ENCODE measurements at places on chromosomes 5 and 9. TPM values are rescaled to one million over a fixed set of nuclear protein-coding genes. Genes with fewer than 3 reads are reported as not detected.

The TIMD4 gene
- total RNA-seq, result 0.50 TPM

The TPPP gene
- 2.8 TPM for total RNA-seq

The AGXT2 gene
- total RNA-seq, result not detected

The CTSV gene
- 0.79 TPM for total RNA-seq

The CDKN2B gene
- total RNA-seq, result 2.8 TPM

DNA sequence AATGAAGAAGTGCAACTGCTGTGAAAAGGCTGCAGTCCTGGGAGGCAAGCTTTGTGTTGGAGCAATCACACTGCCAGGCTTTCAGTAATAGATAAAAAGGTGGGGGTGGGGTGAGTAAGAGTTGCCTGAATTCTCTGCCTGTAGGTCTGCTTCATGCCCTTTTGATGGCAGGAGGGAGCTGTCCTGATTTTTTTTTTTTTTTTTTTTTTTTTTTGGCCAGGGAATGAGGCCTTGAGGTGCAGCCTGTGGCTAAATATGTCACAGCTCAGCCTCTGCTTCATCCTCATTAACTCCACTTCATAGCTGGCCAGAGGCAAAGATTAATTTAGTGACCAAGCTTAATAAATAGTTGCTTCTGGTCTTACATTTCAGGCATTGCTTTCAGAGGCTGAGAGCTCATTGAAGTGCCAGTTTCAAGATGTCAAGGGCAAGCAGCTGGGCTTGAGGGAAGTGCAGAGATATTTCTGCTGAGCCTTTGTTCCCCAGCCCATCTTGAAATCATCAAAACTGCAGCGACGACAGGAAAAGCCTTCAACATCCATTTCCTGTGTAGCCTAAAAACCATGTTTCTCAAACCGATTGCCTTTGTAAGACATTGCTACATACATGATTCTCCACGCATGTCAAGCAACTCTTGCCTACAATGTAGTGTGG lies 134.7 kb downstream of the MACIR start:
- no peak for DNase-seq

DNA sequence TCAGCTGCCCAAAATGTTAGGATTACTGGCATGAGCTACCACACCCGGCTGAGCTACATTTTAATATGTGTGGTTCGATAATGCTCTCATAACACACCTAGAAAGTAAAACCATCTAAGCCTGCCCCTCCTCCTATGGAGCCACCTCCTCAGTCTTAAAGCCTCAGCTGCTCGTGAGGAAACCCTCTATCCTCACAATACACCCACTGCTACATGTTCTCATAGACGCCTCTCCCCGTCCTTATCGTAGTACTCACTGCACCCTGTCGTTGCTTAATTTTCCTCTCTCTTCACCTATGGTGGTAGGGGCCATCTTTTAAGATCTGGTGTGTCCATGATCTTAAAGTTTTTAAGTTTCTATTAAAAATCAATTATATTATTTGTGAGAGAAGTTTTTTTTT lies 72.9 kb downstream of the RCL1 start:
- no peak for DNase-seq

DNA sequence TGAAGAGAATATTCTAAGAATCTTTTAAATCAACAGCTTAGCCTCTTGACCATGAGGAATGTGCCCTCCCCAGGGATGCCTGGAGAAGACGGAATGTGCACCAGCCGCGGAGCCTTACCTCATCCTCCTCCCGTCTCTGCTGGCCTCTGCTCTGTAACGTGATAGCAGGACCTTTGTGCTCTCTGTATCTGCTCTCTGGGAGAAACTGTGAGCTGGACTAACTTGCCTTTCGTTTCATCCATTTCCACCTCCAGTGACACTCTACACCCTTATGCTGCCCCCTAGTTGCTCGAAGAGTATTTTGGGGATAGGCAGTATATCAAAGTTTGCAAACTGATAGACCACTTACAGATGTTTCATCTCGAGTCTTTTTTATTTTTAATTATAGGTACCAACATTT lies 141.4 kb downstream of the NPR3 start:
- peak; percentile 13 for DNase-seq

GRCh38 chr5:150329038-150329437 lies 26.3 kb upstream of the ARSI start:
- DNase-seq, result no peak

DNA sequence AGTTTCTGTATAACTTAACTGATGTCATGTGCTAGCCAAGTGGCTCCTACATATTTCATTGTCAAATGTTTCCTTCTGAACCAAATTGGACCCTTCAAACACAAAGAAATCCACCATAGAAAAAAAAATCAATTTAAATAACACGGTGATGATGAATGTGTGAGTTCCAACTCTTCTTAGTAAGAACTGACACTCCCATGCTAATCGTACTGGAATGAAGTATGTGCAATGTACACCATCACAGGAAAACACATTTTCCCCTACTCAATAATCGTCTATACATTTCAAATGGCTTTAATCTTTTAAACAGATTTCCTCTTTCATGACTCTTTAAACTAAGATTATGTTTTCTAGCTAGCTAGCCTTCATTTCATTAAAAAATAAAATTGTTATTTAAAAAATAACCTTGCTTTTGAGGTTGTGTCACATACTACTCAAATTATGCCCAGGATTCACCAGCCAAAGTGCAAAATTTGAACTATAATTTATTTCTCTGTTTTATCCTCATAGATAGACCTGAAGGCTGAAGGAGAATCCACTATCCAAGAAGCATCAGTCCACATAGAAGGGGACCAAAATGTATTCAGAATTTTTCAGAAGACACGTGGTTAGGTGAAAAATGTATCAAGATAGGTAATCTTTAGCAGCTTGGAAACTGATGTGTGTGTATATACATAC lies 131.0 kb upstream of the ITGA1 start:
- DNase-seq, result no peak

- no peak for DNase-seq
Observed at GRCh38 chr5:75681125-75681830, 36.0 kb downstream of the POC5 start.

DNA sequence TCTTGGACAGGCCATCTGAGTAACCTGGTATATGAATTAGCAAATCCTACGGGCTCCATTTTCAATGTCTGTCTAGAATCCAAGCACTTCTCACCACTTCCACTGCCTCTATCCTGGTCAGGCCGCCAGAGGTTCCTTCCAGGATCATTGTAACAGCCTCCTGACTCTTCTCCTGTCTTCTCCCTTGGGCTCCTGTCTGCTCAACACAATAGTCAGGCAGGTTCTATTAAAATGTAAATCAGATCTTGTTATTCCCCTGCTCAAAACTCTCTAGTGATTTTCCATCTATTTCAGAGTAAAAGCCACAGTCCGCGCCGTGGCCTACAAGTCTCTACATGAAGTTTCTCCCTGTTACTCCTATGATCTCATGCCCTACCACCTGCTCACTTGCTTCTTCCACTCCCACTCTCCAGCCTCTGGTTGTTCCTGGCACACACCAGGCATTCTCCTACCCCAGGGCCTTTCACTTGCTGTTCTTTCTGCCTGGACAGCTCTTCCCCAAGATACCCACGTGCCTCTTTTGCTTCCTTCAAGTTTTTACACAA lies 21.7 kb downstream of the ZNF366 start:
- no peak for DNase-seq

DNA sequence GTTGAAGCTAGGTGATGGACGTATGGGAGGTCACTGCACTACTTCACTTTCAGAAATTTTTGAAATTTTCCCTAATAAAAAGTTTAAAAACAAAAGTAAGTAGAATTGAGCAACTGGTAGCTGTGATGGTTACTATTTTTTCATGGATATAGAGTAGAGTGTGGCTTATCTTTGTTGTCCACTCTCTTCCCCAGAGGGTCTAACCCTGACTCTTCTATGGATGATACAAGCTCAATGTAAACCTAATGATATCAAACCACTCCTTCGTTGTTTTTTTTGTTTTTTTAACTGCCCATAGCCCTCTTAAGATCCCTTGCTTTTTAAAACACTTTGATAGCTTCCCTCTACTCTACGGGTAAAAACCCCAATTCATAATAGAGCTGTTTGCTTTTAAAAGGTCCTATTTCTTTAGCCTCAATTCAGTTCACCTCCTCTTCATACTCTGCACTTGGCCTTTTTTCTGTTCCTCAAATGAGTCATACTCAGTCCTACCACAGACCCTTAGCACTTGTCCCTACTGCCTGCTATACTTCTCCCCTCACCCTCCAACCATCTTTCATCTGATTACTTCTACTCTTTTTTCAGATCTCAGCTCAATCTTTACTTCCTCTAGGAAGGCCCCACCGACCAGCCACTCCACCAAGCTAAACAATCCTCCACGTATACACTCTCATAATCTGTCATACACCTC lies 2.6 kb downstream of the HDAC3 start:
- DNase-seq, result no peak

Measured in pancreas (tissue), 10 donors.